ENCODE measurements at places on chromosomes 2 and 18.
A peak's percentile ranks its signal among the peaks of the same experiment; 100 is the strongest.

GRCh38 chr2:65402323-65402722 is 30.1 kb downstream of the SPRED2 start:
- no peak for DNase-seq

DNA sequence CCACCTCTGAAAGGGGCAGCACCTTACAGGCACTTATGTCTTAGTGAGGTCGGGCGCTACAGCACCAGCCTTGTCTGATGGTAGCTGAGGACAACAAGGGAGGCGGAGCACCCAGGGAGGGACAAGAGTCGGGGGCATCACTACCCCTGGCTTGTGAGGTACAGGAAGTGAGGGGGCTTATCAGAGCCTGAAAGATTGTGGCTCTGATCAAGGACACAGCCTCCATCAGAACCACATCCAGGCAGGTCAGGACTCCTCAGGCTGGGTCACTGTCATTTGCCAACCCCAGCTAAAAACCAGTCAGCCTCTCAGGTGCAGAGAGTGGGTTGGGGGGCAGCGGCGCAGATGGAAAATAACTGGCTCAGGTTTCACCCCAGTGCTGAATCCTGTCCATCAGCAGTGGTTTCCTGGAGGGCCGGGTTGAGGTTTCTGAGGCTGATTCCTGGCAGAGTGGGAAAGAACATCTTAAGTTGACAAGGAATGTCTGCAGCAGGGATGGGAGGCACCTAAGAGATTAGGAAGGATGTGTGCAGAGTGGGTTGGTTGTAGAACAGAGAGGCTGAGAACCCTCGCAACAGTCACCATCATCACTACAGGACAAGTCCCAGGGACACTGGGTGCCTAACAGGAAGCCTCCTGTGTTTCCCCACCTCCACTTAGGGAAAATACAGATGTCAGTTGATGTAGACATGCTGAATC is 45.3 kb downstream of the FBLN7 start:
- DNase-seq = no peak

DNA sequence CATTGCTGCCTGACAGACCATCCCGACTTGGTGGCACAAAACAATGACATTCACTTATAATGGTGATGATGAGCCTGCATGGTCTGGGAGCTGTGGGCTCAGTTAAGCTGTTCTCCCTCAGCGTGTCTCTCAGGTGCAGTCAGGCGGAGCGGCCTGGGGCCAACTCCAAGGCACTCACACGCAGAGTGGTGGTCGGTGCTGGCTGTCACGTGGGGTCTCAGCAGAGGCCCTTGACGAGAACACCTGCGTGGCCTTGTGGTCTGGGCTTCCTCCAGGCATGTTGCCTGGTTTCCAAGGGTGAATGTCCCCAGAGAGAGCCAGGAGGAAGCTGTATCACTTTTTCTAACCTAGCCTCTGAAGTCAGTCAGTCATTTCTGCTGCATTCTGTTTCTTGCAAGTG is 29.8 kb downstream of the ARMC9 start:
- no peak for DNase-seq

GRCh38 chr2:146415291-146415690 is 1429.5 kb upstream of the ACVR2A start:
- DNase-seq = no peak

DNA sequence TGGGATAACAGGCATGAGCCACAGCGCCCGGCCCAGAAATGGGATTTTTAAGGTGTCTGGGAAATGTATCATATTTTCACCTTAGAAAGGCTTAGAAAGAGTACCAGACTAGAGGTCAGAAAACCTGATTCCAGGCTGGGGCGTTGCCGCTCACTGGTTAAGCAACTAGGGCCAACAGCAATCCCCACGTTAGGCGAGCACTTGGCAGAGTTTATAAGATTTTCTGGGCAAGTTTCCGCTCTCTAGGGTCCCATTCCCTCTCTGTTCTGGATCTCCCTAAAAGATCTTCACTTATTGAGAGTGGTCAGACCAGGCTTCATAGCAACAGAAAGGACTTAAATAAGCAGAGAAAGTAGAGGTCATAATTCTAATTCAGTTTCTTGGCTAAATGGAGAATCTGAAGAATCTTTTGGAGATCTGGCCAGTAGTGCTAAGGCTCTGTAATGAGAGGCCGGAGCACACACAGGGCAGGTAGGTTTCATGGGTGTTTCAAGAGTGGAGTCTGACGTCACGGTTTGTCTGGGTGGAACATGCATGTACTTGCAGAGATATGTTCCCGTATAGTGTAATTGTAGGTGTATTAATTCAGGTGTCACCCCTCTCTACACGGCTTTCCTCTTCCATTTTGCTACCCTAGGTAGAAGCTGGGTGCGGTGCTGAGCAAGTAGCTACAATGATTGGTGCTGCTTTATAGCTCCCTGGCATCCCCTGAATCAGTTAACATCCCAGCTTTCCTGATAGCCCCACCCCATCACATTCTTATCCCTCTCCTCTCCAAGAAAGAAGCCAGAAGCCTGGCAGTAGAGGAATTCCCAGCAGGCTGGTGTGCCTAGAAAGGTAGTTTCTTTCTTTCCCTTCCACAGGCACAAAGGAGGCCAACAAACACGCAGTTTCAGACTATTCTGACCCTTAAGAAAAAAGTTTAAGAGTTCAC is 4.4 kb upstream of the SMAD7 start:
- no peak for DNase-seq

DNA sequence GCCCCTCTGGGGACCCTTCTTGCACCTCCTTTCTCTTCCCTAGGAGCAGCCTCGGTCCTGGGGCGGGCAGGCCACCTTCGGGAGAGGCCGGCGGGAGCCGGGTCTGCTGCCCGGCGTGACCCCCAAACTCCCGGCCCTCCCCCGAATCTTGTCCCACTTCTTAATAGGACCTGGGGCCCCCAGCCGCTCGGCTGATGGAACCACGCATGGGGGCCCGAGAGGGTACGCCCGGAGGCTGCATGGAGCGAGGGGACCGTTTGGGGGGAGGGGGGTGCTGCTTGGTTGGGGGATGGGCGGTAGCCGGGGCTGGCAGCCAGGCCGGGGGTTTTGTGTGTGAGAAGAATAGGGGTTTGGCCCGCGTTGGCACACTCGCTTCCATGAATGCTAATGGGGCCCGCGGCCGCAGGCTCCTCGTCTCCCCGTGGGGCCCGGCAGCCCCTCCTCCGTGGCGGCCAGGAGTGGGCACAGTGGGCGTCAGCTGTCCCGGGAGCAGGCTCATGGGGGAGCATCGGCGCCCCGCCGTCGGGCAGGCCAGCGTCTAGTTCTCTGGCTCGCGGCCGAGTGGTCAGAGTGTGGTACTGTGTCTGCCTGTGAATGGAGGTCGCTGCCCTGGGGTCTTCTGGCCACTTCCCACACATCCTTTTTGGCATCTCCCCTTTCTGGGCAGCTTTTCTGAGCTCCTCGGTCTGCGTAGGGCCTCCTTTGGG is 1.0 kb downstream of the GAREM2 start:
- no peak for DNase-seq

- DNase-seq = peak; percentile 47
Observed at GRCh38 chr18:22311301-22311700, 106.4 kb downstream of the CTAGE1 start.

GRCh38 chr2:9441556-9441955 is 18.1 kb downstream of the CPSF3 start:
- DNase-seq = no peak

DNA sequence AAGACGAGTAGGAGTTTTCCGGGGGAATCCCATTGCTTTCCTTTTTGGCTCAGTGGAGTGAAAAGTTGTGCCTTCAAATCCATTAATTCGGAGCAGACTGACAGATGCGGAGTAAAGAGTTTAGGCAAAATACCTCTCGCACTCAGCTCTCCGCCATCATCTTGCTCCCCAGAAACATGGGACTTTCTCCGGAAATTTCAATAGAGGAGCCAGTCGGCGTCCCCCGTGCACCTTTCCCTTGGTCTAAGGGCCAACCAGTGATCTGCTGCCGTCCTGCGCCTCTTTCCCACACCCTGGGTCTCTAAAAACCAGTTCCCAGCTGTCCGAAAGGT is 318 bp downstream of the TYW5 start:
- DNase-seq = no peak

DNA sequence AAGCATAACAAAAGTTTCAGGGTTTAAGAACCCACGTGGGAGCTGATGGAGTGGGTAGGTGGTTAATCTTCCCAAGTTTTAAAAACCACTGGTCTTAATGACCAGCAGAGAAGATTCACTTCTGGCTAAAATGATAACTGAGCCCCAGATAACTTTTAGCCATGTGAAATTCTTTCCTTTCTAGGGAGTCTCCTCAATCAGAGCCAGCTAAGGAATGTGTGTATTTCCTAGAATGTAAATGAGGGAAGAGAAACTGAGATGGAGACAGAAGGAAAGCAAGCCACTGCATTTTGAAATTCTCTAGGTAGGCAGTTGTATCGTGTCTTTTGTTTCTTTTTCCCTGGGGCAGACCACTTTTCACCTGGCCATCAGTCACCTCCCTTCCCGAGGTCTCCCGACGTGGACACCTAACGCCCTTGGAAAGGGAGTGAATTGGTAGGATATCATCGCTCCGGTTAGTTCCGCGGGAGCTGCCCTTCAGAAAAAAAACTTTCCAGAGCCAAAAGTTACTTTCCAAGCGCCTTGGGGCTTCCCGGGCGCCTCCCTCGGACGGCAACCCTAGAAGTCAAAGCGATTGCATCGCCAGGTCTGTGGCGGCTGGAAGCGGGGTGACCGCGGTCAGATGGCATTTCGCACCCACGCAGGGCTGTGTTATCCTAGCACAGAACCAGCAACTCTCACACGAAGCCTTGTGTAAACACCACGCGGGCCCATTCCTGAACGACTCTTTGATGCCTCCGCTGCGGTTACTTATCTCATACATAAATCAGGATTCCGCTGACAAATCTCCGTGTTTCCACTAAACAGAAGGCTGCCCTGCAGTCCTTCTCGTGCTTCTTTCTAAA is 1.3 kb downstream of the COLEC12 start:
- peak; percentile 93 for DNase-seq

DNA sequence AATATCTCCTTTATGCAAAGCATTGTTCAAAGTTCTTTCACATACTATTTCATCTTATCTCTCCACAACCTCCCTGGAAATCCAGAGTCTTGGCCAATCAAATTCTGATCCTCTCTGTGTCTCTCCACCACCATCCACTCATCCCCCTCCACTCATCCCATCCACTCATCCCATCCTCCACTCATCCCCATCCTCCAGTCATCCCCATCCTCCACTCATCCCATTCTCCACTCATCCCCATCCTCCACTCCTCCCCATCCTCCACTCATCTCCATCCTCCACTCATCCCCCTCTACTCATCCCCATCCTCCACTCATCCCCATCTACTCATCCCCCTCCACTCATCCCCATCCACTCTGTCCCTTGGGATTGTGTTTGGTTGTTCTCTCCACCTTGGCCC is 101.1 kb downstream of the BCL2 start:
- no peak for DNase-seq

DNA sequence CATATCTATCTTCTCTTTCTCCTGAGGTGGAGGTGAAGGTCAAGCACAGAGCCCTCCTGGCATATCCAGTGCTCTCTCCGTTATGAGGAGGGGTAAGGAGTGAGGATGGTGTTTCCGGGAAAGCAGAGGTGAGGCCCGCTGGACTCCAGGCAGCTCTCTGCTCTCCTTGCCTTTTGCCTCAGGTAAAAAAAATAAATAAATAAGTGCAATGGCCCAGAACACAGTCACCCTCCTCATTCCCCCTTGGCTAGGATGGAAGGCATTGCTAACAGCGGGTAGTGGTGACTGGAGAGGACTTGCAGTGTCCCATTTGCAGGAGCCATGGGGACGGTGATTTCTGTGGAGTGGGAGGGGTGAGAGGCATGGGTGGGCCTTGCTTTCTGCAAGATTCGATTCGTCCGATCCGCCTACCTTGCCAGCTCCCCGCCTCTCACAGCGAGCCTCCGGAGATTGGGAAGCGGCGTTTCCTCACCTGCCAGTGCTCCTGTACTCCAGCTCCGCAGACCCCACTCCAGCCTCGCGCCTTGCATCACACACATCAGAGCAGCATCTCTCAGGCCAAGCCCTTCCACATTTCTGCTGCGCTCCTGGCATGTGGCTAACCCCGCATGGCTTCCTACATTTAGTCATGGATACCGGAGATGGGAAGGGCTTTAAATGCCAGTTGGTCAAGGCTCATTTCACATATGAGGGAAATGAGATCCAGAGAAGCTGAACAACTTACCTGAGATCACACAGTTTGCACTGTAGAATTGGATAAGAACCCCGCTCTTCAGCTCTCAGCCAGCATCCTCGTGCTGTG is 155.2 kb downstream of the VAPA start:
- DNase-seq = no peak

DNA sequence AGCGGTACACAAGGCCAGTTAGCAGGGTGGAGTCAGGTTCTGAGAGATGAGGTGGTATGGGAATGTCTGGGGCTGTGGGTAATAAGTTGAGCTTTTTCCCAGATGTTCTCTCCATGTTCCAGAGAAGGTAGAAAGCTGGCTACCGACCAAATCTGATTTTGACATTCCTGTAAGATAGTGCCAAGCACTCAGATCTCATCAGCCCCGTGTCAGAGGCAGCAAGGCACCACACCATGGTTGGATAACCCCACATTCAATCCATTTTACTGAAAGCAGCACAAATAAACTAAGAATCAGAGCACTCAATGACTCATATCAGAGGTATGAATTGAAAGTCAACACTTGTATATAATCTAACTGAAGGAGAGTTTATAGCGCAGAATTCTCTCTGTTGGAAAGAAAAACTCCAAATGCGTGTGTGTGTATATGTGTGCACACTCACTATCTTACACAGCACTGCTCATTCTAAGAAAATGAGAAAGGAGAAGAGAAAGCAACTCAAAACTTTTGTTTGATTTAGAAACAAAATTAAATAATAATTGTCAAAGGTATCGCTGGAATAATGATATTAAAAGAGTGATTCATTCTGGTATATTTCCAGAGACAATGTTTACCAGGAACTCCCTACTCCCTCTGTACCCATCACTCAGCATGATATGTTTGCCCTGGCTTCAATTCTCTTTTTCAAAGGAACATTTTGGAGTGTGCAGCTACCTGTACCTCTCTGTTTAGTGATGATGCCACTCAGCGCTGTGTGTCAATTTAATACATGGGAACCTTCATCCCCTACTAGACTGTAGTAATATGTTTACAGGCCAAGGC is 375.1 kb upstream of the ID2 start:
- peak; percentile 52 for DNase-seq

DNA sequence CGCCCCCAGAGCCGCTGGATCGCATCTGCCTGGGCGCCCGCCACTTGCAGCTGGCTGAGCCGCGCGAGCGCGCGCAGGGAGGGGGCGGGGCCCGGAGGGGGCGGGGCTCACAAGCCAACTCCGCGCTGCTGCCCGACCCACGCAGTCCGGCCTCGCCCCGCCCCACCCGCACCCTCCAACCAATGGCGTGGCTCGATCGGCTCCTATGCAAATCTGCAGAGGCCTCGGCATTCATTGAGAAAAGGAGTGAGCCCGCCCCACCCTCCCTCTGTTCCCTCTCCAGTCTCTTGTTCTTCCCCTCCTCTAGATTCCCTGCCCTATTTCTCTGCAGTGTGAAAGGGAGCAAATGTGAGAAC is at the start of gene ALK:
Gene ALK, minus strand, starts transcription at position 27 of the 356 bp plus-strand sequence. CDS start 927 bp downstream, outside the sequence.
- peak; percentile 80 for DNase-seq

DNA sequence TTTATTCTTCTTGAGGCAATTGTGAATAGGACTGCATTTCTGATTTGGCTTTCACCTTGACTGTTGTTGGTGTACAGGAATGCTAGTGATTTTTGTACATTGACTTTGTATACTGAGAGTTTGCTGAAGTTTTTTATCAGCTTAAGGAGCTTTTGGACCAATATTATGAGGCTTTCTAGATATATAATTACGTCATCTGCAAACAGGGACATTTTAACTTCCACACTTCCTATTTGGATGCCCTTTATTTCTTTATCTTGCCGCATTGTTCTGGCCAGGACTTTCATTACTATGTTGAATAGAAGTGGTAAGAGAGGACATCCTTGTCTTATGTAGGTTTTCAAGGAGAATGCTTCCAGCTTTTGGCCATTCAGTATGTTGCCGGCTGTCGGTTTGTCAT is 425.4 kb upstream of the CHAC2 start:
- DNase-seq = no peak
